ENCODE measurements at places on chromosomes 3 and 15.

GRCh38 chr3:50336452-50337174 is 4.0 kb downstream of the RASSF1 start:
- DNase-seq, result peak; percentile 62

DNA sequence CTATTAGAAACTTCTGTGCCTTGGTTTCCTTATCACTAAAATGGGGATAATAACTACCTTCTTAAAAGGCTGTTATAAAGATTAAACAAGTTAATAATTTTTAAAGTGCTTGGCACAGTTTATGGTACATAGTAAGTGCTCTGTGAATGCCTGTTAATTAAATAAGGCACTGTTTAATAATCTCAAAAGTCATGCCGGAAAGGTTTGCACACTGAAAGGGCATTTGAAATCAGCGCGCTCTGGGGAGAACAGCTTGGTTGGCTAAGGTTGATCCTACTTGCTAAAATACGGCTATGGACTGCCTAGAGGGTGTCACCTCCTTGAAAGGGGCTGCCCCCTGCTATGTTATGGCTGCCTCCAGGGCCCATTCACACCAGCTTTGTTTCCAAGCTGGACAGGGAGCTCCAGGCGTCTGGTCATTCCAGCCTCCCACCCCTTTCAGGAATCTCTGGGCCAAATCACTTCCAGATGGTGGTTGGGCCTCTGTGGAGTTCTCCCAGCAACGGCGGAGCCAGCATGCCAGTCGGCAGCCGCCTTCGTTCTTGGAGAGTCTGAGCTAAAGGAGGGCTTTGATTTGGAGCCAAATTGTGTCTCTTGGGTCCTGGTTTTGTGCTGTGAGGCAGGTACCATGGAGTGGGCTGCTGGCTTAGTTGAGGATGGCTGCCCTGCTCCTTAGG is 5.9 kb downstream of the FLNB start:
- no peak for DNase-seq

GRCh38 chr3:45906681-45907407 is 20.5 kb downstream of the CCR9 start:
- DNase-seq, result no peak

- no peak for DNase-seq
Measured at GRCh38 chr3:55541016-55541415, 53.9 kb upstream of the WNT5A start.

GRCh38 chr3:66581256-66581655 is 80.4 kb upstream of the LRIG1 start:
- no peak for DNase-seq

DNA sequence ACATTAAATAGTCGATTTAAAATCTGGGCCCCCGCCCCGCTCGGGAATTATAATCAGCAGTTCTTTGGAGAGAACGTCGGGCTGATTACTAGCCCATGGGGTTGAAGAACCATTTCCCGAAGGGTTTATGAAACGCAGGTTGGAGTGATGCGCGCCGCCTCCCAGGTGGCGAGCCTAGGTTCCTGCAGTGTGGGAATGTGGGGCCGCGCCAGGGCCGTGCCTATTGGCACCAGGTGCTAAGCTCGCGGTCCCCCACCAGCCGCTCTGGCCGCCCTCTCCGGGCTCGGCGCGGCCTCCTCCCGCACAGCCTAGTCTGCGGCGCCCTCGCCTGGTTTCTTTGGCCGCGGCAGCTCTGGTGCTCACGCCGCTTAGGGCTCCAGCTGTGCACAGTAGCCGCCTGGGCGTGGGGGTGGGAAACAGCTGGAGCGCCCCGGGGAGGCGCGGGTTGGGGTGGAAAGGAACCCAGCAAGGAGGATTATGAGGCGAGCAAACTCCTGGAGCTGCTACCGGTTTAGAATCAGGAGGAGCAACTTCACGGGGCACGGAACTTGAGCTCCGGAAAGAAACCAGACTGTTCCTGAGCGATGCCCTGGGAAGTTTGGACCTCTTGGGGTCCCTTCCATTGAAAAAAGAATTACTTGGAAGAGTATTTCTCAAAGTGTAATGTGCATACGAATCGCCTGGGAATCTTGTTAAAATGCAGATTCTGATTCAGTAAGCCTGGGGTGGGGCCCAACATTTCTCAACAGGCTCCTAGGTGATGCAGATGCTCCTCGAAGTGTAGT is 5.6 kb upstream of the MECOM start:
- DNase-seq, result peak; percentile 25

DNA sequence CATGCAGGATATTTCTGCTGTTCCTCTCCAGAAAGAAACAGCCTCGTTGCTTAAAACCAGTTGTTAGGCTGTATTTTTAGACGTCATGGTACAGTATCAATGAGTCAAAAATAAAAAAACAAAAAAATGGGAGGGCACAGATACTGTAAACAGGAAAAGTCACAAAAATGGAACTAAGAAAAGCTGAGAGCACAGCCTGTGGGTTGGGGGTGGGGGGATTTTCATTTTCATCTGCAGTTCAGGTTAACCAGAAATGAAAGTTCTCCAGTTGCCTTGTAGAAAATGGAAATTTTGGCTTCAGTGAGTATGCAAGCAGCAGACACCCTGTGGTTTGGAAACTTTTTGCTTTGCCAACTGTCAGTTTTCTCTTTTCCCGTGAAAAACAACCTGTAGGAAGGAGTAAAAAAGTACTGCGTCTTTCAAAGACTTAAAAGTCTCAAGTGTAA is 59.0 kb downstream of the FRMD4B start:
- peak; percentile 73 for DNase-seq

GRCh38 chr3:42865256-42865655 is 10.4 kb downstream of the CYP8B1 start:
- DNase-seq, result no peak

GRCh38 chr3:197667968-197668367 is 68.7 kb downstream of the RUBCN start:
- no peak for DNase-seq

- DNase-seq, result no peak
Measured at GRCh38 chr15:57321485-57321884, 54.8 kb upstream of the CGNL1 start.

DNA sequence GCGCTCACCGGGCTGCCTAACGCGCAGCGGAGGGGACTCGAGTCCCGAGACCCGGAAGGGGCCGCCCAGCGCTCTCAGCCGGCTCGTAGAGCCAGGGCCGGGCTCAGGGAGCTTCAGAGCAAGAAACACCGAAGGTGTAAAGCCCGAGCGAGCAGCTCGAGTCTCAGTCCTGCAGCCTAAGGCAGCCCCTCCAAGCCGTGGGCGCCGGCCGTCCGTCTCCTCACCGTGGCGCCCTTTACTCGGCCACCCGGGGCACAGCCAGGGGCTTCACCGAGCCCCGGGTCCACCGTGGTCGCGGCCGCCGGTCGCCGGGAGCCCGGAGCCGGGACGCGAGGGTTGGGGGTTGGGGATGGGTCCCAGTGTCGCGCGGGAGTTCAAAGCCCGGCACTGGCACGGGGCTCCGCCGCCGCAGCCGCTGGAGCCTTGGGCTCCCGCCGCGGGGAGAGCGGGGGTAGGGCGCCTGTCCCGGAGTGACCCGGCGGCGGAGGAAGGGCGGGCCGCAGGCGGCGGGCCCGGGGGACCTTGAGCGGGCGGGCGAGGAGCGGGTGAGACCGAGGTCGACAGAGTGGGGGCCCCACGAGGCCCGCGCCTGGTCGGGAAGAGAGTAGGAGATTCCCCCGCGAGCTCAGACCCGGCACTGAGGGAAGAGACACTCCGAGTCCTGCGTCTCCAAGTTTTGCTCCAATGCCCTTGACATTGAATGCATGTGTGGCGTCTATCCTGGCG is 26.9 kb upstream of the THRB start:
- no peak for DNase-seq

DNA sequence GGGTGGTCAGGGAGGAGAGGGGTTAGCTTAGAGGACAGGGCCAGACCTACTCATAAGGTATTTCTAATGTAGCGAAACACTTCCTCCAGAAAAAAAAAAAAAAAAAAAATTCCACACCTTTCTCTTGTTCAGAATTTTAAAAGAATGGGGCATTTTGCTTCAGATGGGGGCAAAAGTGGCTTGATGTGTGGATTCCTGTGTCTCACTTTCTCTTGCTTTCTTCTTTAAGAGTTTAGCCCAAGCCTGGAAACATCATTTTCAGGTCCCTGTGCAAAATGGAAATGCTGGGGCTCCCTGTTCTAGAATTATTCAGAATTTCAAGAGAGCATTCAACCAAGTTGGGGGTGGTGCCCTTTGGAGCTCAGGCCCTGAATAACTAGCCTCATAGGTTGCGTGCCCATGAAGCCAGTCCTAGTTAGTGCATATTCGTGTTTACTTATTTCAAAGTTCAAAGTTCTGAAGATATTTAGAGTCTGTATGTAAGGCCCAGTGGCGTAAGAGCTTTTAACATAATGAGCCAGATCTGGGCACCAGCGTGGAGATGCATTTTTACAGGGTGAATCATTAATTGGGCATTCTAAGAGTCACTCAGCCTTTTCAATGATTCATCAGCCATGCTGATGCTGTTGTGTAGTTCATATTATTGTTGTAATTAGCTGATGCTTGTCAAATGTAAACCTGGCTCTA is 104.5 kb downstream of the RPLP1 start:
- no peak for DNase-seq

- no peak for DNase-seq
Measured at GRCh38 chr15:92614791-92615785, 40.5 kb downstream of the FAM174B start.

DNA sequence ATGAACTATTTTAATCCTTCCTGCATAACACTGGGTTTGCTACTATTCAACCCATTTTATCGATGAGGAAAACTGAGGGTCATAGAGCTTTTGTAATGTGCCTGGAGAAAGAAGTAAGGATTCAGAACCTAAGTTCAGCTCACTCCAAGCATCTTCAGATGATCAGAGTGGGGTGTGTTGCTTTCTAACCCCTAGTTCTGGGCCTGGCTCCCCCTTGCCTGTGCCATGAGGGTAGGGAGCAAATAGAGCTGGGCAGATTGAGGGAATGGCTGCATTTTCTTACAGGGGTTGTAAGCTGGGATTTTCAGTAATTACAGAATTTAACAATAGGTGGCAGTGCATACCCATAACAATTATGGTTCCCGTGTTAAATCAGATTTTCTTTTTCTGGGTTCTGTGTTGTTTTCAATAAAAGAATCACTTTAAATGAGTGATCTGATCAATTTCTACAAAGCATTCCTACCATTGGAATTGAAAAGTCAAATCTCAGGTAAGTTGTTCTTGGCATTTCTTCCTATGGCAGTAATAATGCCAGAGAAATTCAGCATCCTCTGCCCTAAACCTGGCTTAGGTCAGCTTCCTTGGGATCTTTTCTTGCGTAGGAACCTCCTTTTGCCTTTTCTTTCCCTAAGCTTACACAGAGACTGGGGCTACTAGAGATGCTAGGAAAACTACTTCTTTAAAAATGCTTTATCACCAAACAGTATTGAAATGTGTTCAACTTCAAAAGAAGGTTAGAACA is 103.8 kb upstream of the IL12A start:
- no peak for DNase-seq

GRCh38 chr3:138124706-138125355 is 7.4 kb downstream of the A4GNT start:
- no peak for DNase-seq

- DNase-seq, result no peak
Measured at GRCh38 chr15:92645731-92646130, 9.8 kb downstream of the FAM174B start.

DNA sequence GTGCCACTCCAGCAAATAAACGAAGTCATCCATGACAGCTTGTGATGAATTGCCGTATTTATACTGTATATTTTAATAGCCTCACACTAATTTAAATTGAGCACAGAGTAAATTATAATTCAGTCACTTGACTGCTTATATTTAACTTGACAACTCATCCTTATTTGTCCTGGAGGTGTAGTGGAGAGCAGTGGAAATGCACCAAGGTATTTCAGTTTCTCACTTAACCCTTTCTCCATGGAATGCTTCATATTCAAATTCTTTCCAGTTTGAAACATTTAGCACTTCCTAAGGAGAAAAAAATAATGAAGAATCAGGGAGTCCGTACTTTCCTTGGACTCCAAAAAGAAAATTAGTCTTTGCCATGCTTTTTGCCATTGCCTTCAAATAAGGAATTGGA is 99.0 kb downstream of the MAP2K5 start:
- no peak for DNase-seq

DNA sequence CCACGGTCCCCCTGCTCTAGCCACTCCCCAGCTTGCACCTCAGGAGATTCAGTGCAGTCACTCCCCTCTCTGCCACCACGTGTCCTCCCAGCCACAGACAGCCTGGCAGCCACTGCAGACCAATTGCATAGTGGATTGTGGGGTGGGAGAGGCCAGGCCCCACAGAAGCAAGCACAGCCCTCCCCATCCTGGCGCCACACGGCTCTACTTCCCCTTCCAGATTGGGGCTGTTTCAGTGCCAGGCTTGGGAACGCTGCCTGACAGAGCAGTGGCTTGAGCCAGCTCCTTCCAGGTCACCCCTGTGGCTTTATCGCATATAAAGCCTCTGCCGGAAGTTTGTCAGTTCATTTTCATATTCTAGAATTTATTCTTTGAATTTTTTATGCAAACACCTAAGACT is 90.7 kb downstream of the TMEM266 start:
- no peak for DNase-seq

- DNase-seq, result no peak
Measured at GRCh38 chr15:60784483-60785254, 305.7 kb upstream of the ICE2 start.

DNA sequence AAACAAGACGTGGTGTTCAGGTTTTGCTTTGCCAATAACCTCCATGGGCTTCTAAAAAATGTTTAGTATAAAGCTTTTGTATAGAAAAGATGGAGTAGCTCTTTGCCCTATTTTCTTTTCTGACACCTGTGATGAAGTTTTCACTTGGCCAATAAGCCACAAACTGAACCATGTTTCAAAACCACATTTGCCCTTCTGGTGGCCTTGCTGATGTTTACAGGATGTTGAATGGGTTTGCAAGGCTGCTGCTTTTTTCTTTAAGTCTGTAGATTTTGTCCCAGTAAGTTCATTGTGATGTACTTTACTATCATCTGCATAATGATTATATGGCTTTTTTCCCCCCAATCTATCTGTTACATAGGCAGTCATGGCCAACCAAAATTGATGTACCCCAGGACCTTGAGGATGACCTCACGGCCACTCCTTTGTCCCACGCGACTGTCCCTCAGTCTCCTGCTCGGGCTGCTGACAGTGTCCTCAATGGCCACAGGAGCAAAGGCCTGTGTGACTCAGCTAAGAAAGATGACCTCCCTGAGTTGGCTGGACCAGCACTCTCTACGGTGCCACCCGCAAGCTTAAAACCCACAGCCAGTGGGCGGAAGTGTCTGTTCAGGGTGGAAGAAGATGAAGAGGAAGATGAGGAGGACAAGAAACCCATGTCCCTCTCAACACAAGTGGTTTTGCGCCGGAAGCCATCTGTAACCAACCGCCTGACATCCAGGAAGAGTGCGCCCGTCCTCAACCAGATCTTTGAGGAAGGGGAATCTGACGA is 60.8 kb downstream of the SNRK start:
- no peak for DNase-seq

DNA sequence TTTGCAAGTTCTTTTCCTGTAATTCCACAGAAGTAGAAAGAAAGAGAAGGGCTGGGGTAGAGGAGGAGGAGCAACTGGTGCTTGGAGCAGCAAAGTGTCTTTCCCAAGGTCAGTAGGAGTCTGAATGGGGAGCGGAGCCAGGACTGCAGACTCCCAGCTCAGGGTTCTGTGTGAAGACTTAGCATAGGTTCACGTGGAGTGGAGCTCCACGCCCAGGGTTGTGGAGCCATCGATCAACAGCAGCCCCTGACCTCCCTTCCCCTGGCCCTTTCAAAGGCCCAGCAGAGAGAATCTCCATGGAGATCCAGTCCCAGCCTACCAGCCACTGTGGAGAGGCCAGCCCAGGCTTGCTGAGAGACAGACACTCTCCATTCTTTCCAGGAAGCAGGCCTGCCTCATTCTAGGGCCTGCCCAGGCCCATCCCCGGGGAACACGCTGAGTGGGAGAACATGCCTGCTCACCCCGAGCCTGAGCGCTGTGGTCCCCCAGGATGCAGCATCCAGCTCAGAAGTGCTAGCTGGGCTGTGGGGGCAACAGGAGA is 62.1 kb downstream of the CORO2B start:
- no peak for DNase-seq

All from stimulated activated CD4-positive, alpha-beta T cell treated with anti-CD3 and anti-CD28 coated beads, Interleukin-4, amount 100 ng/mL, for 24 hours (primary cell).